ENCODE measurements at places on chromosomes 4 and X. TPM values are rescaled to one million over a fixed set of nuclear protein-coding genes. Genes with fewer than 3 reads are reported as not detected.

UCHL1 gene
- 26.9 TPM for polyA plus RNA-seq

CENPVL1 gene
- polyA plus RNA-seq = not detected

SMIM10L2A gene
- 2.8 TPM for polyA plus RNA-seq

NEUROG2 gene
- polyA plus RNA-seq = not detected

SPANXN3 gene
- polyA plus RNA-seq = not detected

BEND2 gene
- polyA plus RNA-seq = 0.02 TPM

F8A2 gene
- polyA plus RNA-seq = not detected

HTN3 gene
- polyA plus RNA-seq = not detected

PGAM4 gene
- polyA plus RNA-seq = not detected

SOWAHD gene
- polyA plus RNA-seq = 0.61 TPM

SH3D19 gene
- 26.1 TPM for polyA plus RNA-seq

PLS3 gene
- polyA plus RNA-seq = 101 TPM

GYPB gene
- 1.2 TPM for polyA plus RNA-seq

SLC9B1 gene
- 1.4 TPM for polyA plus RNA-seq

TMPRSS11B gene
- not detected for polyA plus RNA-seq

TMSB15A gene
- polyA plus RNA-seq = 22.8 TPM

CHRDL1 gene
- 9.0 TPM for polyA plus RNA-seq

SORBS2 gene
- polyA plus RNA-seq = 36.3 TPM

BGN gene
- 238 TPM for polyA plus RNA-seq

ENAM gene
- 2.6 TPM for polyA plus RNA-seq

FDCSP gene
- not detected for polyA plus RNA-seq

YY2 gene
- polyA plus RNA-seq = 2.5 TPM

ATG4A gene
- 23.4 TPM for polyA plus RNA-seq

TMLHE gene
- polyA plus RNA-seq = 17.7 TPM

PPA2 gene
- polyA plus RNA-seq = 49.8 TPM

TCEAL3 gene
- polyA plus RNA-seq = 17.9 TPM

HS6ST2 gene
- polyA plus RNA-seq = 30.4 TPM

ATOH1 gene
- polyA plus RNA-seq = not detected

SNCA gene
- 14.2 TPM for polyA plus RNA-seq

TRIML2 gene
- polyA plus RNA-seq = not detected

RNF175 gene
- 0.68 TPM for polyA plus RNA-seq

SUPT20HL2 gene
- 0.15 TPM for polyA plus RNA-seq

LRP2BP gene
- 3.4 TPM for polyA plus RNA-seq
